ENCODE measurements at places on chromosomes 2 and 18. TPM values are rescaled to one million over a fixed set of nuclear protein-coding genes. Genes with fewer than 3 reads are reported as not detected.

Gene C1GALT1C1L
- 1.1 TPM for total RNA-seq

Gene ATOH8
- total RNA-seq, result 24.5 TPM

Gene TMEM247
- not detected for total RNA-seq

Gene CXCR4
- total RNA-seq, result 58.4 TPM

Gene CD8B2
- 0.06 TPM for total RNA-seq

Gene STK17B
- 18.7 TPM for total RNA-seq

Gene SLC30A3
- total RNA-seq, result 2.2 TPM

Gene MSGN1
- not detected for total RNA-seq

Gene DNAH6
- 2.0 TPM for total RNA-seq

Gene ABCG8
- total RNA-seq, result 1.4 TPM

Gene KRTCAP3
- total RNA-seq, result 1.1 TPM

Gene NMUR1
- total RNA-seq, result 1.3 TPM

Gene RTP5
- total RNA-seq, result not detected

Gene WBP1
- total RNA-seq, result 59.0 TPM
